ENCODE measurements at places on chromosomes 3 and 15.

DNA sequence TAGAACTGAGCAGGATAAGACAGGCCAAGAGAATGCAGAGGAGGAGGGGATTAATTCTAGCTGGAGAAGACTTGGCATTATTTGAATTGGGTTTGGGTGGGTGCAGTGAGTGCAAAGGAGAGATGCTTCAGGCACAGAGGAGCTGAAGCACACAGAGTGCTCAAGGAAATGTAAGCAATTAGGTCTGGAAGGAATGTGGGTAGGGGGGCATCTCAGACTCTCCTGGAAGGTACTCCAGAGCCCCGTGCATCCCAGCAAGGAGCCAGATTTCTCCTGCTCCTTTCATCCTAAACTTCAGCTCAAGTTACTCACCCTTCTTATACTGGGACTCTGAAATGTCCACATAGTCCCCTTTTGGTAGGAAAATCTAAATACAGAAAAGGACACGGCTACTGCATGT, 143.6 kb upstream of the PFN2 start:
- DNase-seq = no peak

- no peak for DNase-seq
Measured at GRCh38 chr3:105828703-105829102, 40.1 kb downstream of the CBLB start.

- peak; percentile 21 for DNase-seq
Measured at GRCh38 chr3:10223676-10224639, 24.3 kb upstream of the TATDN2 start.

DNA sequence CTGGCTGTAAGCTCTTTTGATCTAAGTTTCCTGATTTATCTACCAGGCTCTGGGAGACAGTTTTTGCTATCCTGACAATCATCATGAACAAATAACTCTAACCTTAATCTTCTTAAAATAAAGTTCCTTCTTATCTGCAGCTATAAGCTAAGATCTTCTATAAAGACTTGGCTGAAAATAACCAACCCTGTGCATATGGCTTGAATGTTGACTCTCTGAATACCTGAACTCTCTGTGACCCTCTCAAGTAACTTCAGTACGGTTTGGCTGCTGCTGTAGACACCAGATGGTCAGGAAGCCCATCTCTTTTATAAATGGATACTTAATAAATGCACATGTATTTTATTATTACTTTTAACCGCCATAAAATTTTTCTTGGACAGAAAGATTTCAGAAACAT, 412.4 kb upstream of the CBLB start:
- DNase-seq = no peak

GRCh38 chr3:142433110-142433509, 14.7 kb downstream of the XRN1 start:
- no peak for DNase-seq

- no peak for DNase-seq
Measured at GRCh38 chr3:60979461-60980341, 271.6 kb downstream of the FHIT start.

GRCh38 chr3:15427981-15428380, 583 bp downstream of the EAF1 start:
- DNase-seq = no peak

GRCh38 chr3:120604784-120605183, 8.6 kb downstream of the NDUFB4 start:
- DNase-seq = no peak

GRCh38 chr3:38978729-38979128, 73.0 kb downstream of the SCN11A start:
- no peak for DNase-seq

DNA sequence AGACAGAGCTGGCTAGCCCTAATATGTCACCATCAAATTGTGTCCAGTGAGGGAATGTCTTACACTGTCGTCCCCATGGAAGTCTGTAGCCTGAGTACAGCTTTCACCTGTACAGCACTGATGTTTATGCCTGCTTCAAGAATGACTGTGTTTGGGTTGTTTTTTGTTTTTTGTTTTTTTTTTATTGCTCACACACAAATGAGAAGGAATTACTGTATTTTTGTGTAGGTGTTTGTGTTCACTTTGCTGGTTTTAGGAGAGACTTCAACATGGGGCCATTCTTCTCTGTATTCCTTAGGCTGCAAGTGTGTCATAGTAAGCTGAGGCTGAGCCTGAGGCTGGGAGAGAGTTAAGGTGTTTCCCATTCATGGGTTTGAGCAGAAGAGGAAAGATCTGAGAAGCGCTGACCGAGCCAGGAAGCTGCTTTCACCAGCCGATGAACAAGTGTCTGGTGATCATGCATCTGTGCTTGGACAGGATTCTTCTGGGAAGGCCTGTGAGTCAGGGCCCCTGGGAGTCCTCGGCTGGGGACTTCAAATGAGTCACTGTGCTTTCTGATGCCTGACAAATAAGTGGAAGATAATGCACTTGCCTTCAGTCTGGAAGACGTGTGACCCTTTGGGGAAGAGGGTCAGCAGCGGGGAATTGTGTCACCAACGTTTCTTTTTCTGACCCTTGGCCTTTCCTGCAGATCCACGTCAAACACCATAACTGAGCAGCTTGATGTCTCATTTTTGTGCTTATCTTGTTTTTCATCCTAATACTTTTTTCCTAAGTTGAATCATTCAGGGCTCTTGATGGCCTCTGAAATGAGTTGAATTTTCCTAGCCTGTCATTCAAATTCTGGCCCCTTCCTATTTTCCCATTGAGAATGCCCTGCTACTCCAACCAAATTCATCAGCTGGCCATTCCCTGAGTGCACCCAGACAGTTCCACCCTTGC, 36.7 kb upstream of the ZBTB38 start:
- no peak for DNase-seq

DNA sequence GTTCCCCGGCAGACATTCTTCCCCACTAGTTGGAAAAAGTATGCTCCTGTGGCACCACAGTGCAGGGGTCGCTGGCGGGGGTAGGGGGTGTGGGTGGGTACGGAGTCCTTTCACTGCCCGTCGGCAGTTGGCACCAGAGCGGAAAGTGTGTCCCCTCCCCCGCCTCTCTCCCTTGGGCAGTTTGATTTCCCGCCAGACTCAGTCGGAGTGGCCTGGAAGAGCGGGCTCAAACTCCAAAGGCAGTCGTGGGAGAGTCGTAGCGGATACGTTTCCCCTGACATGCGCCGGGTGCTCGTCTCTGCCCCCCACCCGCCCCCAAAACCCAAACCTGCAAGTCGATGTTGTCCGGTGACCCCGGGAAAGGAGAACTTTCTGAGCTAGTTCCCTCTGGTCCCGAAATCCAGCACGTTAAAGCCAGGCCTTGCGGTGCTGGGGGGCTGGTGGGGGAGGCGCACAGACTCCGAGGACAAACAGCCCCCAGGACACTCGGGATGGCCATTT, 4.4 kb upstream of the FOXB1 start:
- DNase-seq = no peak

GRCh38 chr3:50585919-50586762, 16.8 kb downstream of the HEMK1 start:
- DNase-seq = no peak

DNA sequence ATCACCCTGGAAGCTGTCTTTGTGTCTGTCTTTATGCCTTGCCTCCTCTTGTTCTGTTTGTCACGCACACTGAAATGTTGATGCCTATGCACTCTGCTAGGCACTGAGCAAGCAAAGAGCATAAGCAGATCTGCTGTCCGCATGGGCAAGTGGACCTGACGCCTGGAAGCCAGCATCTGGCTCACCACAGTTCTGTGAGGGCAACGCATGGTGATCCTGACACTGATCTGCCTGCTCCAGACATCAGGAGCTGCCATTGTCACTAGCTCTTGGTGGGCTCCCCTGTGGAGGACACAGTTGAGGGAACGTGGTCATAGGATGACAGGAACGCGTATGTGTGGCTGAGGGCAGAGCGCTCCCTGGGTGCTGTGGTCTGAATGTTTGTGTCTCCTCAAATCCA, 234.6 kb downstream of the ADAMTS17 start:
- DNase-seq = no peak

DNA sequence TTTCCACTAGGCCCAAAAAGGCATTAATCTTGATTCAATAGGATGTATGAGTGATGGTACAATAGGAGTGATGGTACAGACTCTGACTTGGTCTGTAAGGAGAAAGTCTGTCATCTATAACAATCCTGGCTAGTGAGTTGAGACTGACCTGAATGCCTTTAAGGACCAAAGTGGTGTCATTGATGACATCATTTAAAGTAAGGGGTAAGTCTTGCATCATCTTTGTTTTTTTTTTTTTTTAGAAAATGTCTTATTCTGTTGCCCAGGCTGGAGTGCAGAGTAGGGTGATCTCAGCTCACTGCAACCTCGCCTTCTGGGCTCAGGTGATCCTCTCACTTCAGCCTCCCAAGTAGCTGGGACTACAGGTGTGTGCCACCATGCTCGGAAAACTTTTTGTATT, 5.6 kb upstream of the TMEM45A start:
- DNase-seq = no peak

DNA sequence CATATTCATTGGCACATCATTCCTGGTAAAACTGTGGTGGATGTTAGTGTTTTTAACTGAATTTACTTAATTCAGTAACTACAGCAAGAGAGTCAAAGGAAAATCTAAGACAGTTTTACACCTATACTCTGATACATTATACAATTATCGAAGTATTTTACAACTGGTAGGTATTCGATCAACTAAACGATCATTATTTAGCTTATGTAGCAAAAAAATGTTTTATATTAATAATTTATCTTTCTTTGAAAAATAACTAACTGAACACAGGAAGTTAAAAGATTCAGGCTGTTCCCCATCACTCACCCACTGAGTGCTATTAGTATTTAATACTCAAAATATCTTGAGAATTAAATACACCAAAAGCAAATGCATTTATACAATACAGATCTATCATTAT, 21.0 kb downstream of the ICE2 start:
- no peak for DNase-seq

DNA sequence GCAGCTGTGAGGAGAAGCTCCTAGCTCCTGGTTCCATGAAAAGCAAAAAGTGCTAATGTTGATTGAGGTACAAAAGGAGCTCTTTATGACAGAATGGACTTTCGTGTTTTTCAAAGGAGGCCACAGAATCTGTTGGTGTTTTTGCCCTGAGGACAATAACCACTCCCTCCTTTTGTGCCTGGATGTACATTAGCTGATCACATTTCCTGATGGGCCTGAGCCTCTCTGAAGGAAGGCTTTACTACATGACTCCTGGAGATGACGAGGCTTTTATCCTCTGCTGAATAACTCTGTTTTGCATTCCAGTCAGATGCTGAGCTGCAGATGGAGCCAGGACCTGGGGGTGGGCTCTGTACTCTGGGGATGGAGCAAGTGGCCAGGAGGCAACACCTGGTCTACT, 301.9 kb downstream of the CACNA2D3 start:
- DNase-seq = no peak

DNA sequence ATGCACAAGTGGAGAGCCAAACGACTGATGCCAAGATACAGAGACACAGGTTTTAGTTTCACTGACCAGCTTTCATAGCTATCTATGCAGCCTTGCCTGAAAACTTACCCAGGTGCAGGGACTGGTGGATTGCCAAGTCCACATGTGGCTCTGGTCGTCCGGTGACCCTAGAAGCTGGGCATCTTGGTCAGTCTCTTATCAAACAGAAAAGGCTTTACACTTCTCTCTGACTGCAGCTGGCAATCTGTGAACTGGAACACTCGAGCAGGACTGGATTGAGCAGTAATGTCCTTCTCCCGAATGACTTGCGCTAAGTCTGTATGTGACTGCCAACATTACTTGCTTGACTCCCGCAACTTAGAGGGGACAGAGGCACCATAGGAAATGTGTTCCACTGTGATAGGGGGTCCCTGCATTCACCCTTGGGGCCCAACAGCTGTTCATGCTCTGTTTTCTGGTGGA, 63.0 kb upstream of the SIAH2 start:
- no peak for DNase-seq

DNA sequence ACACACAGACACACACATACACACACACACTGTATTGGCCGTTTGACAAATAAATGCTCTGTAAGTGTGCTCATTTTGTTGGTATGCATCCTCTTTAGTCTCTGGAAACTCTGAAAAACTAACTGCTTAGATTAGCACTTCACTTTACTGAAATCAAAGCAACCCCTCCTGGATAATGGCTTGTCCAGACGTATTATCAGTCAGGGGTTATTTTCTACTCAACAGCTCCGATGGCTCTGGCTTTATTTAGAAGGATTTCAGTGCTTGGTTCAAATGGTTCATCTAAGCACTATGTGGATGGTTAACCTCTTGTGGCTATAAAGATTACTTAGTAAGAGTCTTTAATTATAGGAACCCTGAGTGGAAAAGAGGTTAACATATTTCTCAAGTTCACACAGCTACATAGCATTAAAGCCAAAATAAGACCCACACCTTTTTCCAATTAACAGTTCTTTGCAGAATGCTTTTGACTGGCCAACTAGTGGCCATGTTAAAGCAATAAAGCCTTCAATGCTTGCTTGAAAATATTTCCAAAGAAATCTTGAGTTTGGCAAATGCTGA, 516.1 kb upstream of the NAALADL2 start:
- no peak for DNase-seq

DNA sequence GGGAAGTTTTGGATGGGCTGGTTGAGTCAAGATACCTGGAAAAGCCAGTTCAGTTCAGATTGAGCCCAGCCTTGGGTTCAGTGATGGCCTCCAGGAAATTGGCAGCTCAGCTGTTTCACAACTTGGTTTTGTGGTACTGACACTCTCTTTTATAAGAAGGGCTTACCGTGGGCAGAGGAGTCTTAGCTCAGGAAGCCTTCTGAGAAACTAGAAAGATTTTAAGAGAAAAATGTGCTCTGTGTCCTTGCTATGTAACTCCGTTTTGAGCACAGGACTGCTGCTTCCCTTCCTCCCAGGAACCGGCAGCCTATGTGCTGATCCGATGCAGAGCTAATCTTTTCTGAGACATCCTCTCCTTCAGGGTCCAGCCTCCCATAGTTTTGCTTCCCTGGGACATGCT, 46.6 kb upstream of the RASGRP1 start:
- DNase-seq = no peak

GRCh38 chr3:180909369-180910127, 2.9 kb upstream of the FXR1 start:
- no peak for DNase-seq

DNA sequence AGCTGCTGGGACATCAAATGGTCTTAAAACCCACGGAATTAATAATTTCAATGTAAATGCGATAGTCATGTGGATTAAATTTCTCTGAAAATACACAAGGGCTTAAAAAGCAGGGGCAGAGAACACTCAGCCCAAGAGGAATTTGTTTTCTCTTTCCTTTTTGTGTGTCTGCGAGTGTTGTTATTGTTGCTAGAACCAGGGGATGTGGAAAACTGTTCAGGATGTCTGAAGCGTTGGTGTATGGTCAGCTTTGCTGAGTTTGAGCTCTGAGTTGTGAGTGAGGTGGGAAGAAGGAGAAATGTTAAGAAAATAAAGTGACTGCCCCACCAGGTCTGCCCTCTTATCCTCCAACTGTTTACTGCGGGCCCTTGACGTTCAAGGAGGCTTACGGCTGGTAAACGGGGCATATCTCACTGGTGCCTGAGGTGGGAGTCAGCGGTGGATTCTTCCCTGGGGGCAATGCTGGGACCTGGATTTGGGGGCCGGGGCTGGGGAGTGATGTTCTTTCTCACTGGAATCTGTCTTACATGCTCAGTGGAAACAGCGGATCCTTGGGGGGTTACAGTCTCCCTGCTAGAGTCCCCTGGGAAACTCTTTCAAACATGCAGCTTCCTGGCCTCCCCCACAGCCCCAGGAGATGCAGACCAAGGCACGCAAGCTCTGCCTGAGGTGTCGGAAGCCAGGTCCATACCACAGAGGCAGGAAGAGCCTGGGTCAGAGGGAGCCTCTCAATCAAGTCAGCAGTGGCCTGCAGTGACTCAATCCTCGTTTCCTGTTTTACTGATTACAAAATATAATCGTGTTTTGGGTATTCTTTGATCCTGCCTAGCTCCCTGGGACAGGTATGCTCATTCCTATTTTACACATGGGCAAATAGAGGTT, 41.8 kb downstream of the ITGA11 start:
- DNase-seq = no peak

- no peak for DNase-seq
Measured at GRCh38 chr15:92524874-92525565, 130.6 kb downstream of the FAM174B start.

All from stimulated activated CD8-positive, alpha-beta memory T cell treated with anti-CD3 and anti-CD28 coated beads, Interleukin-2, amount 100 ng/mL, for 1 hour (primary cell).